ENCODE measurements at places on chromosomes 5 and 9. TPM values are rescaled to one million over a fixed set of nuclear protein-coding genes. Genes with fewer than 3 reads are reported as not detected.

DNA sequence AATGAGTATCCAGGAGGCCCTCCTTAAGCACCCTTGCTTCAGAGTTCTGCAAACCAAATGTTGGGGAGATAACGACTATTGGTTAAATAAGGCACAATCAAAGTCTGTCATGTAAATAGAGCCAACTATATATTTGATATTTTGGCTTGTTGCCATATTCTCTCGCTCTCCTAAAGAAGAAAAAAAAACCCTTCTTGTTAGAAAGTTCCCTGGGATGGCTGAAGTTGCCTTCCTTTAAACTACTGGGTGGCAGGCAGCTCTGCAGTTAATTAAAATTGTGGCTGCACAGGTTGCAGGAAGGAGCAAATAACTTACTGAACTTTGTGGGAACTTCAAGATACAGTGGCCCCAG, 227.0 kb upstream of the ANKRD55 start:
- DNase-seq: no peak

GRCh38 chr5:14411216-14411615, 170.4 kb upstream of the OTULINL start:
- no peak for DNase-seq

- no peak for DNase-seq
These were observed 151.5 kb downstream of the ACTL7B start for GRCh38 chr9:108704156-108704852.

GRCh38 chr5:171455522-171455921, 36.1 kb downstream of the FGF18 start:
- DNase-seq: no peak

DNA sequence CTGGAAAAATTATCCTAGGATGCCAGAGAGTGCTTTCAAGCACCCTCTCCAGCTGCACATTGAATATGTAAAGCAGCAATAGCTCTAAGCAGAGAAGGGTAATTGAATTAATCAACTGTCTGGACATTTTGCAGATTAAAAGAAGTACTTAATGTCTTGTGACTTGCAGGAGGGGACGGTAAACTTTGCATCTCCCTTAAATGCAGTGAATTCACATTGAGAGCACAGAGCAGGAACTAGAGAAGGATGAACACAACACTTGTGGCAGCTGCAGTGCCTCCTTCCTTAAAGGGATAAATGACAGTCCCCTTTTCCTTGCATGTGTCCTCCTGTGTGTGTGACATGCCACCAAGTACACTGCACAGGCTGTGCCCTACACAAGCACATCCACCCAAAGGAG, 7.4 kb upstream of the CDK5RAP2 start:
- DNase-seq: no peak

GRCh38 chr5:170941788-170942187, 80.0 kb downstream of the RANBP17 start:
- no peak for DNase-seq

DNA sequence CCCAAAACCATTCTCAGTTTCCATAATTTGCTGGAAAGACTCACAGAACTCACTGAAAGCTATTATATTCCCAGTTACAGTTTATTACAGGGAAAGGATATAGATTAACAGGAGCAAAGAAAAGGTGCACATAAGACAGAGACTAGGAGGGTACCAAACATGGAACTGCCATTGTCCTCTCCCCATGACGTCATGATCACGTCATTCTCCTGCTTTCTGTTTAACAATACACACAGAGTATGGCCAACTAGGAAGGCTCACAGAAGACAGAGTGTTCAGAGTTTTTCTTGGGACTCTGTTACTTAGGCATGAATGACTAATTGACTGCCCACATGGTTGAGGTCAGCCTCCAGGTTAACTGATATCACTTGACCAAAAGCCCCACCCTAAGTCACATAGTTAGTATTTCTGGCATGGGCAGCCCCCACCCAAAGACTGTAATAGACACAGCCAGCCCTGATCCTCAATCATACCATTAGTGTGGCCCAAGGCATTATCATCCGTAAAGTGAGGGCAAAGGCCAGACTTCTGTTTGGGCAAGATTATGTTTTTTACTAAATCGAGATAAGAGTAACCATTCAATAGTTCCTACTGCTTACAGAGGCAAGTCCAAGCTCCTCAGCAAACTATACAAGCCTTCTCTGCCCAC, 353.5 kb upstream of the POU5F2 start:
- no peak for DNase-seq

DNA sequence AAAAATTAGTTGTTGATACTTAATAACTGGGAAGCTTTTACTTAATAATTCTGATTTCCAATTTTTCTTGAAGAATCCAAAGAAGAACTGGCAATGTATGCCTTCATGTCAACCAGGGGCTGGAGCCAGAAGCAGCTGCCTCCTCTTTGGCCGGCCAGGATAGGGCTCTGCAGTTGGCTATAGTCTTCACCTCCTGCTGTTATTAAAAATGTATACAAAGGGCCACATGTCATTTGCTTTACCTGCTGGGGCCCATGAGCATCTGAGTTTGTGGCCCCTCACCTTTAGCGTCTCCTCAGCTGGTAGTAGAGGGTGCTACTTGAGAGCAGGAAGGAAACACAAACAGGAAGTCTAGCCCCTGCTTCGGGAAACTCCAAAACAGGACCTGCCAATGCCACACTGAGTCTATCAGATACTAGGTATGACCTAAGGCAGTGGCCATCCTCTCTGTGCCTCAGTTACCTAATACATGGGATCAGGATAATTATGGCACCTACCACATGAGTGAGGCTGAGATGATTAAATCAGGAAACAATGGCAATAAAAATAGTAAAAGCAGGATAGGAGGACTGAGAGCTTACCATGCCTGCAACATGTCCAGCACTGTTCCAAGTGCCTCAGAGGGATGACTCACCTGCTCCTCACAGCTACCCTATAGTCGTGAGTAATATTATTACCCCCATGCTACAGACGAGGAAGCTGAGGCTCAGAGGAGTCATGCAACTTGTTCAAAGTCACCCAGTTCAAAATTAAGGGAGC, 21.3 kb downstream of the CCDC69 start:
- no peak for DNase-seq

DNA sequence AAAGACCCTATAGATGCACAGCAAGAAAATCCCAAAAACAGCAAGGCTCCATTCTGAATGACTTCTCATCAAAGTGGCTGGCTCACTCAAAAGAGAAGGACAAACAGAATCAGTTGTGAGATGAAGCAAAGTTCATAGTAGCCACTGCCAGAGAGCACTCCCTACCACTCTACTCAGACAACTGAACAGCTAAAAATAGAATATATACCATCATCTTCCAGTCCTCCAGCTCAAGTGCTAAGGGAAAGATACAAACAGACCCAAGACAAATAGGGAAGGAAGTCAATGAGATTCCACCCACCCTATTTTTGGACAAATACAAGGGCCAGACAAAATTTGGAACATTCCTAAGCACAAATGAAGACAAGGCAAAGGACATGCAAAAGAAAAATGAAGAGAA, 20.6 kb downstream of the GNAQ start:
- DNase-seq: no peak

GRCh38 chr5:149687486-149688168, 42.5 kb upstream of the PPARGC1B start:
- DNase-seq: no peak

GRCh38 chr9:133351908-133352634, 4.1 kb downstream of the RPL7A start:
- DNase-seq: no peak

- DNase-seq: no peak
These were observed 61.0 kb downstream of the FBXW11 start for GRCh38 chr5:171945476-171945875.

DNA sequence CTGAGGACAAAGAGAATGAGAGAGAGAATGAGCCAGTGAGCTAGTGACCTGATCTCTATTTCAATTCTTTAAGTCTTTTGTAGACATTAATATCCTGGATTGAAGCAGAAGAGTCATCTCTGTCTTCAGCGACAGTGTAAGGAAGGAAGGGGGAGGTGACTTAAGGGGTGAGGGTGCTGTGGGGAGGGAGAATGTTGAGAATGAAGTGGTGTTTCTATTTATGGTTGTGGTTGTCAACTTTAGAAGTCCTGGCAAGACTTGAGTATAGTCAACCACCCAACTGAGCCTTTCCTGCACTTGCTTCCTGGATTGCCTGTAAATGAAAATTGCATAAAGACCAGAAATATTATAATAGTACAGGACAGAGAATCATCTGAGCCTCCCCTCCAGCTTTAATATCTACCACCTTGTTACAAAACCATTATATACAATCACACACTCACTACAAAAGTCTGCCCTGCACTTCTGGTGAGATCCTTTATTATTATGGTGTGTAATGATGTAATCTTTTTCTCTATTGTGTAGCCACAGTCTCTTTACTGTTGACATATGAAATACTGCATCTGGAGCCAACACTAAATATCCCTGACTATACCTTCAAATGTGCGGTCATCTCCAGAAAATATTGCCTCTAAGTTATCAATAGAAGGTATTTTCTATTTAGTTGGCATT, 91.7 kb downstream of the NTRK2 start:
- no peak for DNase-seq

- DNase-seq: no peak
These were observed 1104.8 kb upstream of the C9orf72 start for GRCh38 chr9:28678097-28678496.

GRCh38 chr5:14806456-14806855, 65.1 kb downstream of the ANKH start:
- DNase-seq: peak; percentile 28

- DNase-seq: no peak
These were observed 7.2 kb downstream of the INSL6 start for GRCh38 chr9:5178126-5178805.

- DNase-seq: no peak
These were observed 10.1 kb downstream of the KCNV2 start for GRCh38 chr9:2727374-2727773.

- no peak for DNase-seq
These were observed 1205.2 kb upstream of the DMAC1 start for GRCh38 chr9:9004810-9005209.

DNA sequence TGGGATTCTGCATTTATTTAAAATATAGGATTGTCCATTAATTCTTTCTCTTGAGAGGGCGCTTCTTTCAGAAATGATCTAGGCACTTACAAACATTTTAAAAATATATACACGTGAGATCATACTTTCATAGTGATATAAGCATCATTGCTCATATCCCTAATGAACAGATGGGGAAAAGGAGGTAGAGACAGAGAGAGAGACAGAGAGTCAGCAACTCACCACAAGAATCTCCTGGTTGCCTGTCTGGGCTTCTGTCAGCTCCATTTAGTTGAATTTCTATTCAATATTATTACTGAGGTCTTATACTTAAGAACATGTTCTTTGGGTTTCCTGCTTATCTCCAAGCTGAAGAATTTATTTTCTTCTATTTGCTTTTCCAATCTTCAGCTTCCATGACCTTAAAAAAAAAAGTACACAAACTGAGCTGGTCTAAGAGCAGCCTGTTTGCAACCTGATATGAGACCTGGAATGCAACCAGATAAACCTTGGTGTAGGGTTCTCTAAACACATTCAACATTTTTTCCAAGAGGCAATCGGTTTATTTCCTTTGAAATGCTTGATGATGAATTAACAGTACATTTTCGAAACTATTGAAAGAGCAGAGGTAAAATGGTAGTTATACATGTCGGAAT, 51.6 kb upstream of the LIFR start:
- DNase-seq: no peak

DNA sequence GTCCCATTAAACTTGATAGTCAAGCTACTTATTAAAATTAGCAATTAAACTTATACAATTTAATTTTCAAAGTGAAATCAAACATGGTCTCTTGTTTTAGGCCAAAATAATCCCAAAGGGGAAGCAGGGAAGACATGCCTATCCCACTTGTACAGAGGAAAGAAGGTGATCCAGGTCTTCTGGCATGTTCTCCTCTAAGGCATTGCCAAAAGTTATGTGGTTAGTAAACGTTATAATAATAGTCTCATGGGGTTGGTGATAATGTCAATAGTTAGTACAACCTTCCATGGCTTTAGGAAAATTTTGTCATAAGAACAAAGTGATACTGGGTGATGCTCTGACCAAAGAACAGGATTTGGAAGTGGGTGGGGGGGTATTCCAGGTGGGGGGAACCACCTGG, 52.8 kb downstream of the ROR2 start:
- DNase-seq: no peak

DNA sequence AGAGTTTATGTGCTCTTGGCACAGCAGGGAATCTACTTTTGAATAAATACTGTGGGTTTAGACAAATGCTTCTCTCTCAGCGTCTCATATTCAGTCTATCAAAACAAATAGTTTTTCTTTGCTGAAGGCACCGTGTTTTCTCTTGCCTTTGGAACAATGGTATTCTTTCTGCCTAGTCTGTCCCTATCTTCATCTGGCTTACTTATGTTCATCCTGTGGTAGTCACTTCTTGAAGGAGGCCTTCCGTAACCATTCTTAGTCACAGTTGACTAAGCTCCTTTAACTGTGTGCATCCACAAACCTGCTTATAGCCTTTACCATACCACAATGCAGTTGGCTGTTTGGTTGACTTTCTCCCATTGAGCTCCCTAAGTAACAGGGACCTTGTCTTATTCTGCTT, 45.9 kb downstream of the LARP1 start:
- no peak for DNase-seq

- DNase-seq: no peak
These were observed 1817.2 kb upstream of the CDH9 start for GRCh38 chr5:28855626-28856025.

GRCh38 chr9:18824095-18824666, 208.8 kb downstream of the SAXO1 start:
- DNase-seq: peak; percentile 22

DNA sequence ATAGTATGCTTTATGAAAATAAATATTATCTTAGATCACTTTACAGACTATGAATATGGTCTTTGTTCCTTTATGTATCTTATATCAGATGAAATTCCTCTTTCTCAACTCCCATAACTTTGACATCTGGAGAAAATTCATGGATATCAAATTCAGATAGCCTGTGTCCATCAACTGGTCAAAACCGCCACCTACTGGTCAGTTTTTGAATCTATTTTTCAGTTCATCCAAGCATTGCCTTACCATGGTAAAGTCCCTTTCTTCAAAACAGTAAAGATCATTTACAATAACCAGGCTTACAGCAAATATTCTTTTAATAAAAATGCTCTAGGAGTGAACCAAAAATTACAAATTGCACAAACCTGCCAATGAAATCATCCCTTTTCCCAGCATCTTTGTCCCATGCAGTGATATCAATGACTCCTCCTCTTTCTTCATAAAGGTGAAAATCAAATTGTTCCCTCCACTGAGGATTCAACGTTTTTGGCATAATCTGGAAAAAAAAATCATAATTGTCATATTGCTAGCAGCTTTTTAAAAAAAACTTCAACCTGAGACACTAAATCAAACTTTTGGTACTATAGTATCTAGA, 290.5 kb downstream of the SLF1 start:
- no peak for DNase-seq

- DNase-seq: no peak
These were observed 67.1 kb upstream of the SSBP2 start for GRCh38 chr5:81817980-81818379.

GRCh38 chr5:107247427-107247826, 423.3 kb downstream of the EFNA5 start:
- no peak for DNase-seq

- no peak for DNase-seq
These were observed 27.6 kb downstream of the ZNF622 start for GRCh38 chr5:16437977-16438376.

ANGPTL2 gene
- total RNA-seq: 2.4 TPM

SMC5 gene
- total RNA-seq: 42.6 TPM

TAF11L10 gene
- total RNA-seq: not detected

DMRT3 gene
- total RNA-seq: 11.8 TPM

SLC46A2 gene
- total RNA-seq: 1.4 TPM

CTNND2 gene
- 11.3 TPM for total RNA-seq

FOXE1 gene
- 1.1 TPM for total RNA-seq

CAVIN4 gene
- 3.5 TPM for total RNA-seq

GALNT12 gene
- 8.0 TPM for total RNA-seq

IFNA21 gene
- not detected for total RNA-seq

MCTP1 gene
- total RNA-seq: 15.5 TPM
